ENCODE measurements at places on chromosomes 12 and 14. TPM values are rescaled to one million over a fixed set of nuclear protein-coding genes. Genes with fewer than 3 reads are reported as not detected.

GRCh38 chr12:115710104-115710564 is 567.4 kb downstream of the MED13L start:
- no peaks in the 10 kb centered on the region for H3K27me3 ChIP-seq
- H3K4me3 ChIP-seq = no peak overlapping the region
- no peaks in the 10 kb centered on the region for H3K36me3 ChIP-seq
- peaks cover 8% of the 10 kb centered on the region for H3K4me1 ChIP-seq
- peak; percentile 82 for DNase-seq

NRL gene
- 2.7 TPM for polyA plus RNA-seq

- H3K27me3 ChIP-seq = no peaks in the 10 kb centered on the region
- no peak overlapping the region for H3K4me3 ChIP-seq
- H3K4me1 ChIP-seq = no peaks in the 10 kb centered on the region
- H3K27ac ChIP-seq = no peak overlapping the region
Measured at GRCh38 chr12:58081488-58081887, 140.1 kb downstream of the ATP23 start.

PLCZ1 gene
- polyA plus RNA-seq = not detected

GRCh38 chr12:14621826-14622225 is 54.1 kb upstream of the PLBD1 start:
- H3K4me1 ChIP-seq = no peaks in the 10 kb centered on the region
- no peaks in the 10 kb centered on the region for H3K36me3 ChIP-seq
- H3K27ac ChIP-seq = no peak overlapping the region
- H3K27me3 ChIP-seq = no peaks in the 10 kb centered on the region

GRCh38 chr12:19778797-19779196 is 339.5 kb downstream of the AEBP2 start:
- no peaks in the 10 kb centered on the region for H3K4me1 ChIP-seq
- no peaks in the 10 kb centered on the region for H3K27me3 ChIP-seq
- H3K36me3 ChIP-seq = no peaks in the 10 kb centered on the region
- no peak overlapping the region for H3K27ac ChIP-seq
- H3K4me3 ChIP-seq = no peak overlapping the region

DNA sequence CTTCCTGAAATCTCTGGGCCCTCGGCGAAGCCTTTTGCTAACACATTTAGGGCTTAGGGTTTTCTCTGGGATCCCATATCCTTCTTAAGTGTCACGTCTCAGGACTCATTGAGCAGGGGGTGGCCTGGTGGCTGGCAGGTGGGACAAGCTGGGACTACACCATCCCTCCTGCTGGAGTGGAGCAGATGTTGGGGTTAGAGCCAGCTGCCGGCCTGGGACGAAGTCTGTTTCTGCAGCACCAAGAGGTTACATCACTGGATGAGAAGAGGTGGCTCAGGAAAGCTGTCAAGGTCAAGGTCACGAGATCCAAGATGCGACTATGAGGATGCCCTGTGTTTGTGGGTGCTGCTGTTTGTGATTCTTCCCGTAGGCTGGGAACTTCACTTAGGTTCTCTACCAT is 16.3 kb downstream of the SMCO2 start:
- H3K4me1 ChIP-seq = no peaks in the 10 kb centered on the region
- no peaks in the 10 kb centered on the region for H3K27me3 ChIP-seq
- DNase-seq = no peak
- H3K4me3 ChIP-seq = no peak overlapping the region
- H3K36me3 ChIP-seq = no peaks in the 10 kb centered on the region

DNA sequence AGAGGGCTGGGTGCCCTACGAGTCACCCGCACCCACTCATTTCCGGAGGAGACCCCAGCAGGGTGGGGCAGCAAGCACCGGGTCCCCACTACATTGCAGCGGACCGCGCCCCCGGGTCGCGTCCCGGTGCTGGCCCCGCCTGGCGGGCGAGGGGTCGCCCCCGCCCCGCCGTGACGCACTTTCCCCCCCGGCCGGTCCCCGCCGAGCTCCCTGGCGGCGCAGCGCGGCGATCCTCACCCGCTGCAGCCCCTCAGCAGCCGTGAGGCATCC is 106.1 kb downstream of the PRICKLE1 start:
- H3K27me3 ChIP-seq = no peaks in the 10 kb centered on the region
- peak overlapping the region; percentile 91 for H3K27ac ChIP-seq
- H3K4me3 ChIP-seq = peak overlapping the region; percentile 77
- peaks cover 21% of the 10 kb centered on the region for H3K4me1 ChIP-seq
- H3K36me3 ChIP-seq = peaks cover 2% of the 10 kb centered on the region

DNA sequence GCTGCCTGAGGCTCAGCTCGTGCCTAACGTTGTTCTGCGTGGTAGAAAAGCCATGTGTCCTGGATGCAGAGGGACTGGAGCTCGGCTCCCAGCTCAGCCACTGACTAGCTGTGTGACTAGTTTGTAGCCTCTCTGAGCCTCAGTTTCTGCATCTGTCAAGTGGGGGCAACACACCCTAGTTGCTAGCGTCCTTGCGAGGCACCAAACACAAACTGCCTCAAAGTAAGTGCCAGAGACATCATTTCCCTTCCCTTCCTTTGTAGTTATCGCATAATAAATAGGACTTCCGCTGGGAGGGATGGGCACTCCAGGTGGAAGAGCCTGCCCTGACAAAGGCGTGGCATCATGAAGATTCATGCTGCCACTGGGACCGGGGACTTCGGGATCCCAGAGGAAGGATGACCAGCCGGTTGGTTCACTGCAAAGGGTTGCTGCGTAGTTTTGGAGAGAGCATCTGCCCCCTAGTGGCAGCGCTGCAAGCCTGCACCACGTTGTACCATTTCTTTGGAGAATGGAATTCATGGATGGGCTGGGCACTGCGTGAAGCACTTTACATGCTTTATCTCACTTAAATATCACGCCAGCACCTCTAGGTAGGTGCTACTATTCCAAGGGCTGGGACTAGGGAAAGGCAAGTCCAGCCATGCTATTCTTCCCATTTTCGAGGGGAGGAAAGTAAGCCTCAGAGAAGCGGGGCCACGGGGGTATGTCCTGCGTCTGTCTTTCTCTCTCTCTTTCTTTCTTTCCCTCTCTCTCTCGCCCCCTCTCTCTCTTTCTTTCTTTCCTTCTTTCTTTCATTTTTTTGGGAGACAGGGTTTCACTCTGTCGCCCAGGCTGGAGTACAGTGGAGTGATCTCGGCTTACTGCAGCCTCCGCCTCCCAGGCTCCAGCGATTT is 4.6 kb downstream of the CCDC197 start:
- no peaks in the 10 kb centered on the region for H3K36me3 ChIP-seq
- H3K27ac ChIP-seq = no peak overlapping the region
- H3K27me3 ChIP-seq = no peaks in the 10 kb centered on the region
- DNase-seq = peak; percentile 68
- H3K4me3 ChIP-seq = no peak overlapping the region
- H3K4me1 ChIP-seq = no peaks in the 10 kb centered on the region

SLC8B1 gene
- polyA plus RNA-seq = 36.7 TPM

All from lung (tissue), 17 donors.